ENCODE measurements at places on chromosomes 2 and 18.

DNA sequence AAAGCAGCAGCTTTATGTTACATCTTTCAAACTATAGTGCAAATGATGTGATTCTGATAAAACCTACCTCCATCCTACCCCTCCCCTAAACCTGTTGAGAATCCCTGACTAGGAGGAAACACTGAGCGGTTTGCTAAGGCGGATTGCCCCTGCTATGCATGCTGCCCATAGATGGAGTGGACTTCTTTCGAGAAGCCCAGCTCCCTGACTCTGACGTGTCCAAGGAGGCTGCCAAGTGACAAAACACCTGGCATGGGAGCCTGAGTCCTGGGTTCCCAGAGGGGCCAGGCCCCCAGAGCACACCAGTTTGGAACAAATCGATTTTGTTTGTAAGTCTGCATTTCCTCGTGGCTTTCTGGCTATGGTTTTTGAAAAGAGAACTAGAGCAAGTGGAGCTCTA lies 1.4 kb upstream of the UXS1 start:
- DNase-seq = no peak

GRCh38 chr18:74147491-74147778 lies 199 bp downstream of the FBXO15 start:
- no peak for DNase-seq

- no peak for DNase-seq
Observed at GRCh38 chr18:62496262-62496661, 26.6 kb upstream of the ZCCHC2 start.

DNA sequence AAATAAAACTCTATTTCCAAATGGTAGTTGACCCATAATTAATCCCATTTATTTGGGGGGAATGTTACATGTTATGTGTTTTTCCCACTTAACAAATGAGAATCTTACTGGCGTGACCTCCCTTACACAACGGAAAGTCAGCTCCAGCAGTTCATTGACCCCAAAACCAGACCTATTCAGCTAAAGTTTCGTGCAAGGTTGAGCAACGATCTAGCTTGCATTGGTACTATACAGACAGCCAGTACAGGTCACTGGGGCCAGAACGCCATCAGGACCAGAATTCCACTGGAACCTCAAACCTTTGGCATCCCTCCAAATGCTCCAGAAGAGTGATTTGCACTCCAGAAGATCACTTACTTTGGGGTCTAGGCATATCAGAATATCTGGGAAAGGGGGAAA lies 6.8 kb upstream of the CTAGE1 start:
- DNase-seq = no peak

- DNase-seq = no peak
Observed at GRCh38 chr2:232835687-232836208, 34.3 kb upstream of the SNORC start.

DNA sequence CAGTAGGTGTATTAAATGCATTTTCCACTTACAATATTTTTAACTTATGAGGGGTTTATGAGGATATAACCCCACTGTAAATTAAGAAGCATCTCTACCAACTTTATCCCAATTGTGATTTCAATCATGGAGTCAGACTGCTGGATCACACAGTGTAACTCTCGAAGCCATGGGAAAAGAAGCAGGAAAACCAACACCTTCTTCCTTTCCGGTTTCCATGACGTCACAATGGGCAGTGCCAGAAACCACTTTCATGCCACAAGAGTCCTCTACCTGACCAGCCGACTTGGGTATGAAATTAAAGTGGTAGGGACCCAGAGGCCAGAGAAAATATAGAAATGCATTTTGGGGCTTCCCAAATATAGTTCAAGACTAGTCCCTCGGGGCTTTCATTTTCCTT lies 4.2 kb downstream of the RNF152 start:
- DNase-seq = no peak

DNA sequence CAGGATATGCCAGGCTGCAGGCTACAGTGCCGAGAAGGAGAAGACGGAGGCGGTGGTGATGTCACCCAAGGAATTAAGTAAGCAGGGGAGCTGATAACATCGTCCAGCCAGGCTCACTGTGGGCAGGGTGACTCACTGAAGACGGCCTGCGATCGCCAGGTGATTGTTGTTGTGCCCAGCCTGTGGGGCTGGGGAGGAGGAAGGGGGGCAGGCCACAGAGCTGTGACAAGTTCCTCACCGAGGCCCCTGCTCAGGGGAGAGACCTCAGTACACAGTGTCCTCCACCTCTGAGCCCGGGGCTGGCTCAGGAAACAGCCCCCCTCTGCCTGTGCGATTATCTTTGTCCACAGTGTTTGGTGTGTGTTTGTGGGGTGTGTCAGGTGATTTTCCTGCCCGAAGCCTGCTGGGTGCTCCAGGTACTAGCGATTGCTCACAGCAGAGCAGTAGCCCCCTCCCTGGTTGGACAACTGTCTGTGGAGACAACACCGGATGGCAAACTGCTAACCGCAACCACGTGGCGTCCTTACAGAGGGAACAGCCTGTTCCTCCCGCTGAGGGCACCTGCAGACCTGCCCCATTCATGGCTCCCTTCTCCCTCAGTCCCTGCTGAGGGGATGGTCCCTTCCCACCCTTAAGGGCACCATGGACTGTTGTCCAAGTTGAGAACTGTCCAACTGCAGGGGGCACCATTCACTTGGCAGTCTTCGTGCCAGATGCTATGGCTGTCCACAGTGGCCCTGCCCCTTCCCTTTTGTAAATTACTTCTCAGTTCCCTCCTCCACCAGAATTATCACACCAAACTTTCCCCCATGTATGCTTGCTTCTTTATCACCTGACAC lies 95.1 kb downstream of the ZFP36L2 start:
- peak; percentile 64 for DNase-seq
